Left kidney (tissue), 8 donors: ENCODE measurements at places on chromosomes 13 and 19.
A peak's percentile ranks its signal among the peaks of the same experiment; 100 is the strongest.

DNA sequence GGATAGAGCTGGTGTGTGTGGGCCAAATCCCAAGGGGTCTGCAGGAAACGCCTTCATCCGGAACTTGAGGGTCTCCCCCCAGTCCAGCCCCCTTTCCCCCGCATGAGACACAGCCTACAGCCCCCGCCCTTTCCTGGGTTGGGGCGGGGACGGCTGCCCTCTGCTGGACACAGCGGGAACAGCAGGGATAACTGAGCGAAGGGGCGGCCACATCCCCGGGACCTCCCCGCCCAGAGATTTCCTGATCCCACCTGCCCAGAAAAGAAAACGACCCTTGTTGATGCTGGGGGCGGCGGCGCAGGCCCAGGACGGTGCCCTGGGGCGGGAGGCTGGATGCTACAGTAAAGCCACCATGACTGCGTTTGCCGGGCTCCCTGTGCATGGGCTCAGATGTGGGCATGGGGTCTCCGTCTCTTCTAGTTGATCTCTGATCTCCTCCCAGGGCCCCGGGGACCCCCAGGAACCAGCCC is 14.2 kb downstream of the ONECUT3 start:
- DNase-seq: no peak

DNA sequence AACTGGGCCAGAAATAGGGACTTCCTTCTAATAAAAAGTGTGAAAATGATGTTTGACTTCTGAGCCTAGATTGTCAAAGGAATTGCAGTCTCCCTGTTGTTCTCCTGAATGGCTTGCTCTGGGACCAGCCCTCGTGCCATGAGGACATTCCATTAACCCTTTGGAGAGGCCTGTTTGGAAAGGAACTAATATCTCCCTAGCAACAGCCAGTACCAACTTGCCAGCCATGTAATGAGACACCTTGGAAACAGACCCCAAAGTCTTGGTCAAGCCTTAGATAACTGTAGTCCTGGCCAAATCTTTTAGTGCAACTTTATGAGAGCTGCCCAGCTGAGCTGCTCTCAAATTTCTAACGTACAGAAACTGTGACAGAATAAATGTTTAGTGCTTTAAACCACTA is 8.2 kb upstream of the SIAH3 start:
- DNase-seq: peak; percentile 65

GRCh38 chr19:18905513-18906236 is 9.7 kb upstream of the CERS1 start:
- no peak for DNase-seq

DNA sequence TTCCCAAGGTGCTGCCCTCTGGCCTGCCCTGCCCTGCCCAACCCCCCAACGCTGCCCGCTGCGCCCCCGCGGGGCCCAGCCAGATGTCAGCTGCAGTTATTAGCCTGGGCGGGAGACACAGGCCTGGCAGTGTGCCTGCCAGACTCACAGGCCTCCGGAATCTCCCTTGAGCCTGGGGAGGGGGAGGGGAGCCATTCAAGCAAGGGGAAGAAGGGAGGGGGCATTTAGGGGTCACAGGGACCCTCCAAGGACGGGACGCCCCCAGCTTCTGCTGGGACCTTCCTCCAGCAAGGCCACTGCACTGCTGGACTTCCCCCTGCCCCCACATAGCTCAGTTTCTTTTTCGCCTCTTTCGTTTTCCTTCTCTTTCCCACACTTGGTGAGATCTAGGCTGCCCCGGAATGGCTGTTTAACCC is 2.6 kb upstream of the JUNB start:
- no peak for DNase-seq

GRCh38 chr13:51003642-51004041 is 94.1 kb downstream of the RNASEH2B start:
- no peak for DNase-seq

DNA sequence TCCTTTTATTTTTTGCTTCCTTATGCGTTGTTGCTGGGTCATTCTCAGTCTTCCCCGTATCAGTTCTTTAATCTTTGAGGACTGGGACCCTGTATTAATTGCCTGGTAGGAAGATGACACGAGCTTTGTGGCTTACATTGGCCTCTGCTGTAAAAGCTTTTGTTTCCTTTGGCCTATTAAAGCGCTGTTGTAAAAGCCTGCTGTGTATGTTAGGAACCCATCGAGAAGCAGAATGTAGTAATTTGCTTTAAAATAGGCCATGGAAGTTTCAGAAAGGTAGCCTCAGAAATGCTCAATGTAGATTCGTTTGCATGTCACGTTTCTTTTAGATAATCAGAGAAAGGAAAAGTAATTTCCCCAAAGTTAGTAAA is 257.5 kb upstream of the STARD13 start:
- no peak for DNase-seq

GRCh38 chr13:107170270-107170931 is 602.5 kb upstream of the ARGLU1 start:
- no peak for DNase-seq

GRCh38 chr13:93867481-93867880 is 612.0 kb downstream of the DCT start:
- DNase-seq: no peak

GRCh38 chr19:38781058-38781457 is 7.7 kb upstream of the LGALS7 start:
- no peak for DNase-seq

DNA sequence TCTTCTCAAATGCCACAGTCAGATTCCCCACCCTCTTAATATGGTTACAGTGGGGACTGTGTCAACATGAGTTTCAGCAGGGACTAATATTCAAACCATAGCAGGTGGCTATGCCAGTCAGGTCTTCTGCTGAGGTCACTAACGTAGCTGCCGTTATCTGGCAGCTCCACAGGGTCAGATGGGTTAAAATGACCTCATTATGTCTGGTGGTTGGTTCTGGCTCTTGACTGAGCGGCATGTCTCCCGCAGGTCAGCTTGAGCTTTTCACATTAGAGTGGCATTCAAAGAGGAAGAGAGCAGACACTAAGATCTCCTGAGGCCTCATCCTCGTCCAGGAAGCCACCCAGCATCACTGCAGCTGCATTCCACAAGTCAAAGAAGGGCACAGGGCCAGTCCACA is 21.4 kb upstream of the IPO5 start:
- no peak for DNase-seq

GRCh38 chr13:28539625-28540286 is 44.8 kb upstream of the FLT1 start:
- DNase-seq: no peak

DNA sequence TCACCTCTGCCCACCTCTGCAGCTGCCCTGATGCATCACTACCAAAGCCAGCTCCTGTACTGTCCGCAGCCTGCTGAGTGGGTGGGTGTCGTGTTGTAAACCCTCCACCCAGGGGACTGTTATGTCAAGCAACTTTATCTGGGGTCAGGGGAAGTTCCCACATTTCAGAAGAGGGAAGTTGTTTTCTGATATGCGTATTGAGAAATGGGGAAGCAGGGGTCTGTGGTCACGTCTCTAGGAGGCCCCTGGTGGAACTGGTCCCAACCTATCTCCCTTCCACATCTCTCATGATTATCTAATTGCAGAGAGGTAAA is 31.2 kb downstream of the CLEC17A start:
- no peak for DNase-seq

DNA sequence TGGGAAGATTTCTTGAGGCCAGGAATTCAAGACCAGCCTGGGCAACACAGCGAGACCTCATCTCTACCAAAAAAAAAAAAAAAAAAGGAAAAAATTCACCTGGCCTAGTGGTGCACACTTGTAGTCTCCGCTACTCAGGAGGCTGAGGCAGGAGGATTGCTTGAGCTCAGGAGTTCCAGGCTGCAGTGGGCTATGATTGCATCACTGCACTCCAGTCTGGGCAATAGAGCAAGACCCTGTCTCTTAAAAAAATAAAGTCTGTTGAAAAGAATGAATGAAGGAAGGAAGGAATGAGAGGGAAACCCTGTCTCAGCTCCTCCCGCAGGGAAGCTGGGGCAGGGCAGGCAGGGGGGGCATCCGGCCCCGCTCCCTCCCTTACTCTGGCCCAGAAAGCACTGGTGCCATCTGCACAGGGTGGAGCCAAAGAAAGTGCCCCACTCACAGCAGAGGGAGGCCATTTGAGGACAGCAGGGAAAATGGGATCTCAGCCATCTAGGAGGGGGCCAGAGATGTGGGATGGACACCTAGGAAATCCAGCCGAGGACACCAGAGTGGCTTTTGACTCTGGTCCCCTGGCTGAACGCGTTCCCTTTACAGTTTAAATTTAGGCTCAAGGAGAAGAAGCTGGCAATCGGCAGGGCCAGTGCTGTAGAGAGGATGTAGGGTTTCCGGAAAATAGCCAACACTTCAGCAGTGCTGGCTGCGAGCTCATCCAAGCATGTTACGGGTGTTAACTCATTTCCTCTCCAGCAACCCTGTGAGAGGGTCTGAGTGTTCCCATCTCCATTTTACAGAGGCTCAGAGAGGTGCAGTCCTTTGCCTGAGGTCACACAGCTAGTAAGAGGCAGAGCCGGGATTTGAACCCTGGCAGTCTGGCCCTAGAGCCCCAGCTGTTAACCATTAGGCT is 3.6 kb upstream of the HPN start:
- no peak for DNase-seq

DNA sequence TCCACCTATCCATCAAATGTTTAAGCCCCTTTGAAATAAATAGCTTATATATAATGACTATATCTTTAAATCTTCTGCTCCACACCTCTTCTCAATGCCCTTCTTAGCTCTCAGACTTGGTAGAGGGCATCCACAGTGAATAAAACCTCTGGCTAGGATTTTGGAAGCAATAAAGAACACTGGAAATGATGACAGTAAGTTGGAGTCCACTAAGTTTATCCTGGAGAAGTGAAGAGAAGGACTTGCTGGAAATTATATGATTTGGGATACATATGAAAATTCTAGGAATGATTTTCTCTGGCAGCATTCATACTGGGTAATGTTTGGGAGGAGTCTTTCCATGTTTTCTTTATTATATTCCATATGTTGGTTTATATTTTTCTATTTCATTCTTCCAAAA is 133.5 kb upstream of the KL start:
- no peak for DNase-seq

GRCh38 chr13:44972956-44973581 is 16.2 kb downstream of the NUFIP1 start:
- no peak for DNase-seq

DNA sequence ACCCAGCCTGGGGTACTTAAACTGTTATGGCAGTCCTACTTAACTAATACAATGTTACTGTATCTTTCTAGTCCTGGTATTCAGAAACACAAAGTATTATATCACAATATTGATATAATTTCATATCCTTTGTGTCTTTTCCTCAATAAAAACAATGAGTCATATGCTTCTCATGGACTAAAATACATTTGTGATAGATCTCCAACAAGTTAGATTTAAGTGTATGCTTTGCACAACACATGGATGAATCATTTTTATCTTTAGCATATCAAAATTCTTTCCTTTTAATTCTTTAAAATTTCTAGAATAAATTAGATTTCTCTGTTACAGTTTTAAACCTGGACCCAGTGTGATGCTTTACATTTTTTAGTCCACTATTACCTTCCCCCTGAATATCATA is 1357.8 kb upstream of the ATXN8OS start:
- no peak for DNase-seq

DNA sequence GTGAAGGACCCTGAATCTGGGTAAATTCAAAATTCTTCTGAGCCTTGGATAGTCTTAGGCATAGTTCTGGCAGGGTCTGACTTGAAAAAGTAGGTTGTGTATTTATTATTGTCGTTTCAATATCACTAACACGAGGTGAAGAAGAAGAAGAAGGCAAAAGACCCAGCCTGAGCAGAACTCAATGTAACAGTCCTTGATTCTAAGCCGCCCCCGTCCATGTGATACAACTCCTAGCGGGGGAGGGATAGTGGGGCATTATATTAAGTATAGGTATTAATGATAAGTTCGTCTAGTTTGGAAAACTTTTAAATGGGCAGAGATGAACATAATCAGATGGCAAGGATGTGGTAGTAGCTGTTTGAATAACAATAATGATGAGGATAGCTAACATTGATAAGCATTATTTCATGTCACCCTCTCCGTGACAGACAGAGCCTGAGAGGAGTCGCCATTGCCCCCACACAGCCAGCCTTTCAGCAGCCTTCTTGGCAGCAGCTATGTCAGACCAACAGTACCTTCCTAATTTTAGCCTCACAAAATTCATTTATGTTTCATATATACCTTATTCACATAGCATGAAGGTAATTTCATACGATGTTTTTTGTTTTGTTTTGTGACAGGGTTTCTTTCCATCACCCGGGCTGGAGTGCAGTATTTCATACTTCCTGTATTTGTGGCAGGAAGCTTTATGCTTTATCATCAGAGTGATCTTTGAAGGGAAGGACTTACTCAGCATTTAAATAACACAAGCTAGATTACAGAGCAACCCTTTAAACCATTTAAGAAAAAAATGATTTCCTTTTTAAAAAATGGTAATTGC is 64.4 kb upstream of the NPAS1 start:
- no peak for DNase-seq

GRCh38 chr13:36369268-36370107 is 23.3 kb upstream of the SPART start:
- no peak for DNase-seq
